ENCODE measurements at places on chromosomes 7 and 10.
A peak's percentile ranks its signal among the peaks of the same experiment; 100 is the strongest.

GRCh38 chr10:110827875-110828274 lies 43.9 kb upstream of the PDCD4 start:
- no peaks in the 10 kb centered on the region for H3K27me3 ChIP-seq
- no peak overlapping the region for H3K4me3 ChIP-seq
- no peak for DNase-seq
- no peak overlapping the region for H3K27ac ChIP-seq

DNA sequence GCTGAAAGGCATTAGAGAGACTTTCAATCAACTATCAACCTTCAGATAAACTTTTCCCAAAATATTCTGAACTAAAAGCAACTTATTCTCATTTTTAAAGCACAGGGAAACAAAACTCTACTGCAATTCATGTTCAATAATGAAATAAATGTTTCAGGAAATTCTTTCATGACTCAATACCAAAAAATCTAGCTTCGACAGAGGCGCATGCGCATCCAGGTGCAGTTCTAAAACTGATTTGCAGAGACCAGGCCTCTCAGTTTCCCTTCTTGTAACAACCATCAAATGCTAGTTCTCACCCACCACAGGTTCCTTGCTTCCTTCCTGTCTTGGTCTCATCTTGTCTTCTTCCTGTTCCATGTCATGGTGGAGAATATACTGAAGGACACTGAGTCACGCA lies 55.3 kb upstream of the NRBF2 start:
- no peak overlapping the region for H3K4me3 ChIP-seq
- DNase-seq = no peak
- no peaks in the 10 kb centered on the region for H3K27me3 ChIP-seq
- H3K4me1 ChIP-seq = no peaks in the 10 kb centered on the region
- H3K27ac ChIP-seq = no peak overlapping the region

- no peak for DNase-seq
- no peak overlapping the region for H3K4me3 ChIP-seq
- H3K36me3 ChIP-seq = no peaks in the 10 kb centered on the region
Measured at GRCh38 chr7:33831389-33832141, 73.8 kb upstream of the BMPER start.

GRCh38 chr7:42747044-42747443 lies 164.8 kb downstream of the C7orf25 start:
- no peaks in the 10 kb centered on the region for H3K4me1 ChIP-seq
- no peaks in the 10 kb centered on the region for H3K27me3 ChIP-seq
- H3K36me3 ChIP-seq = no peaks in the 10 kb centered on the region
- no peak overlapping the region for H3K27ac ChIP-seq
- peak; percentile 5 for DNase-seq

- H3K4me1 ChIP-seq = peaks cover 73% of the 10 kb centered on the region
- no peaks in the 10 kb centered on the region for H3K27me3 ChIP-seq
- peaks cover 5% of the 10 kb centered on the region for H3K36me3 ChIP-seq
- no peak overlapping the region for H3K4me3 ChIP-seq
- peak overlapping the region; percentile 46 for H3K27ac ChIP-seq
Measured at GRCh38 chr10:79127151-79127961, 58.6 kb downstream of the ZMIZ1 start.

GRCh38 chr7:87398446-87398845 lies 53.0 kb downstream of the CROT start:
- H3K27ac ChIP-seq = no peak overlapping the region
- H3K27me3 ChIP-seq = no peaks in the 10 kb centered on the region
- no peak overlapping the region for H3K4me3 ChIP-seq
- no peaks in the 10 kb centered on the region for H3K36me3 ChIP-seq
- DNase-seq = no peak

DNA sequence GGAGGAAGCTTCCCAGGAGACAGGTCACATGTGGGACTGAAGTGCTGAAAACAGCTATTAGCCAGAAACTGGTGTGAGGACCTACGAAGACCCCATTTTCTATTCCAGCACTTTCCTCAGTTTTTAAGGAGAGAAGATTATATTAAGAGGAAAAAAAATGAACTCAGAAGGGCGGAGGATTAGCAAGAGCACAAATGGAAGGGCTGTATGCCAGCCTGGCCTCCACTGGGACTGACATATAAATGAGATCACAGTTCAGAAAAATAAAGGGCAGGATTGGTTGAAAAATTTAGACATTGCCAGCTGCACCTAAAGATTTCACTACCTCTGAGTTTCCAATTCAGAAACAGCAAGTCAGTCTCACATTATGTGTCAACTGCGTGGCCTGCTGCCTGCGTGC lies 53.0 kb downstream of the GSDME start:
- no peak for DNase-seq
- H3K36me3 ChIP-seq = peaks cover 3% of the 10 kb centered on the region
- no peak overlapping the region for H3K4me3 ChIP-seq
- H3K4me1 ChIP-seq = peaks cover 12% of the 10 kb centered on the region

GRCh38 chr7:22386206-22386858 lies 29.4 kb upstream of the RAPGEF5 start:
- no peak overlapping the region for H3K4me3 ChIP-seq
- H3K36me3 ChIP-seq = no peaks in the 10 kb centered on the region
- H3K27me3 ChIP-seq = no peaks in the 10 kb centered on the region
- no peak for DNase-seq

DNA sequence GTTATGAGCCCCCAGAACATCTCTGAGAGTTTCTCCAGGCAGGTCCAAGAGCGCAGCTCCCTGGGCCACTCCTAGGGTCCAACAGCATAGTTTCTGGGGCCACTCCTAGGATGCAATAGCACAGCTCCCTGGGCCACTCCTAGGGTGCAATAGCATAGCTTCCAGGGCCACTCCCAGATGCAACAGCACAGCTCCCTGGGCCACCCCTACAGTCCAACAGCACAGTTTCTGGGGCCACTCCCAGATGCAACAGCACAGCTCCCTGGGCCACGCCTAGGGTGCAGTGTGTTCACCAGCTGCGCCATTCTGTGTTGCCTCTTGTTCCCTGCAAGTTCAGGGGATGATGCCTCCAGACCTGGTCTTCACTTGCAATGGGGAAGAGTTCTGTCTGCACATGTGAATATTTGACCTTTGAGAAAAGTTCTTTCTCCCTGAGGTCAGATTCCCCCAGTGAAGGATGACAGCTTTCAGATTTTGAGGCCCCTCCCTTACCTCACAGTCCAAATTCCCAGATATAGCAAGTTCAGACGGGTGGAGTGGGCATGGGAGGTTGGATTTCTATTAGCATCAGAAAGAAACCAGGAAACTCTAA lies 43.0 kb upstream of the LEP start:
- no peak for DNase-seq
- peaks cover 32% of the 10 kb centered on the region for H3K27me3 ChIP-seq
- no peak overlapping the region for H3K4me3 ChIP-seq
- H3K36me3 ChIP-seq = no peaks in the 10 kb centered on the region
- H3K27ac ChIP-seq = no peak overlapping the region

- H3K27ac ChIP-seq = no peak overlapping the region
- H3K36me3 ChIP-seq = no peaks in the 10 kb centered on the region
- H3K4me3 ChIP-seq = no peak overlapping the region
- no peaks in the 10 kb centered on the region for H3K27me3 ChIP-seq
Measured at GRCh38 chr10:51291961-51292360, 217.7 kb downstream of the PRKG1 start.

DNA sequence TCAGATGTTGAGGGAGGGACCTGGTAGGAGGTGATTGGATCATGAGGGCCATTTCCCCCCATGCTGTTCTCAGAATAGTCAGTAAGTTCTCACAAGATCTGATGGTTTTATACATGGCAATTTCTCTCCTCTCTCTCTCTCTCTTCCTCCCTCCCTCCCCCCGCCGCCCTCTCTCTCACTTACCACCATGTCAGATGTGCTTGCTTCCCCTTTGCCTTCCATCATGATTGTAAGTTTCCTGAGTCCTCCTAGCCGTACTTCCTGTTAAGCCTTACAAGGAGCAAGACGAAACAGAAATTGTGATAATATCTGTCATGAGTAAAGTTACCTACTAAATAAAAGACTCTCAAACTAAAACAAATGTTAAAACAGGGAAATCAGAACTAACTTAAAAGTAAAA lies 19.9 kb upstream of the GPR141 start:
- DNase-seq = peak; percentile 79
- H3K4me3 ChIP-seq = no peak overlapping the region
- no peaks in the 10 kb centered on the region for H3K4me1 ChIP-seq
- H3K27me3 ChIP-seq = no peaks in the 10 kb centered on the region
- H3K27ac ChIP-seq = no peak overlapping the region

DNA sequence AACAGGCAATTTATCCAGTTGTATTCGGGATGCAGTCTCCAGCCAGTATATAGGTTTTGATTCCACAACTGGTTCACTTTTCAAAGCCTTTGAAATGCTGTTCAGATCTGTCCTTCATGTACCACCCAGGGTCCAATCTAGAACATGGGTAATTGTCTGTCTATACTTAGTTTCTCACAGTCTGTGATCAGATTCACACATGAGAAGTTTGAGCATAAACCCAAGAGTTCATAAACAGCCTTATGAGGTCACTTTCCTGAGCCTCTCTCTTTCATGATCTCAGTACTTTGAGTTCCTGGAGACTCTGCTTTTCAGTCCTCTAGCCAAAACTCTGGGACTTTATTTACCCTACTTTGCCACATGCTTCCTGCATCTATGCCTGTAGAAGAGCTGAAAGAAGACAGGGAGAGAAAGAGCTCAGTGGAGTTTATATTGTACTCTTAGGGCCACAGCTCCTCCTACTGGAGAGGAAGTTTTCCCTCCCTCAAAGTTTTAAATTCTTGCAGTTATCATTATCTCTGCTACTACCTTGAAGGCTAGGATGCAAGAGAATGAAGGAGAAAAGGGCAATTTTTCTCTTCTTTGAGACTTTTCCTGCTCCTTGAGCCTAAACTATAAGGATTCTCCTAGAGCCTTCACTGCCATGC lies 172.0 kb downstream of the ZEB1 start:
- H3K4me1 ChIP-seq = no peaks in the 10 kb centered on the region
- peaks cover 39% of the 10 kb centered on the region for H3K36me3 ChIP-seq
- DNase-seq = no peak

- H3K27ac ChIP-seq = no peak overlapping the region
- H3K4me3 ChIP-seq = no peak overlapping the region
Measured at GRCh38 chr7:102119213-102119651, 167.4 kb upstream of the SH2B2 start.

DNA sequence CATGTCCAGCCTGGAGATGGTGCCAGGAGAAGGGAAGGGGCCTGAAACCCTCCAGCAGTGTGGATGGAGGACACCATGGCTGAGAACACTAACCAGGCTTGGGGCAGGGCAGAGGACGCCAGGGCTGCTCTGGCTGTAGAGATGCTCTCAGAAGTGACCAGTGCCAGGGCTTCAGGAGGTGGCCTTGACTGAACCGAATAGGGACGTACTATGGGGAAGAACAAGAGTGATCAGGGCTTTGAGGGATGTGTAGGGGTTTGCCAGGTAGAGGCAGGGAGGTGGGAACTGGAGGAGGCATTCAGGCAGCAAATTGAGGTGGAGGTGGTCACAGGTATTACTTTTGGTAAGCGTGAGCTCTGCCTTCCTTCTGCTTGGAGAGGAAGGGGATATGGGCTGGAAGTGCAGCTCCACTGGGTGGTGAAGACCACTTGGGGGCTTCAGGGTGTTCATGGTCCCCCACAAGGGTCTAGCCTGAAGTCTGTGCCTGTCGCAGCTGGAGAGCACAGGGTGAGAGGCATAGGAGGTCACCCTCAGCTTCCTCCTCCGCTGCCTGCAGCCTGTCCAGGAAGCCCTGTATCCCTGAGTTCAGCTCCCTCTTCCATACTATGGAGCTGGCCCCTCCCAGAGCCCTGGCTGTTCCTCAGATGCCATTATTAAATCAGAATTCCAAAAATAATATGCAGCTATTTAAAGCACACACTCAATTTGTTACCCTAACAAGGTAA lies 27.8 kb downstream of the ADCY1 start:
- no peak overlapping the region for H3K4me3 ChIP-seq
- no peaks in the 10 kb centered on the region for H3K36me3 ChIP-seq
- H3K4me1 ChIP-seq = peaks cover under 1% of the 10 kb centered on the region
- H3K27me3 ChIP-seq = no peaks in the 10 kb centered on the region

- no peak overlapping the region for H3K27ac ChIP-seq
- peaks cover 19% of the 10 kb centered on the region for H3K4me1 ChIP-seq
- no peaks in the 10 kb centered on the region for H3K27me3 ChIP-seq
- H3K4me3 ChIP-seq = no peak overlapping the region
Measured at GRCh38 chr10:79058899-79059841, 9.6 kb upstream of the ZMIZ1 start.

- no peak for DNase-seq
- H3K27ac ChIP-seq = no peak overlapping the region
- no peaks in the 10 kb centered on the region for H3K36me3 ChIP-seq
- H3K27me3 ChIP-seq = no peaks in the 10 kb centered on the region
- no peak overlapping the region for H3K4me3 ChIP-seq
Measured at GRCh38 chr7:101575168-101575567, 53.9 kb downstream of the MYL10 start.

GRCh38 chr10:88131511-88132139 lies 268.2 kb downstream of the PTEN start:
- no peak overlapping the region for H3K27ac ChIP-seq
- DNase-seq = no peak
- H3K27me3 ChIP-seq = no peaks in the 10 kb centered on the region
- no peak overlapping the region for H3K4me3 ChIP-seq

DNA sequence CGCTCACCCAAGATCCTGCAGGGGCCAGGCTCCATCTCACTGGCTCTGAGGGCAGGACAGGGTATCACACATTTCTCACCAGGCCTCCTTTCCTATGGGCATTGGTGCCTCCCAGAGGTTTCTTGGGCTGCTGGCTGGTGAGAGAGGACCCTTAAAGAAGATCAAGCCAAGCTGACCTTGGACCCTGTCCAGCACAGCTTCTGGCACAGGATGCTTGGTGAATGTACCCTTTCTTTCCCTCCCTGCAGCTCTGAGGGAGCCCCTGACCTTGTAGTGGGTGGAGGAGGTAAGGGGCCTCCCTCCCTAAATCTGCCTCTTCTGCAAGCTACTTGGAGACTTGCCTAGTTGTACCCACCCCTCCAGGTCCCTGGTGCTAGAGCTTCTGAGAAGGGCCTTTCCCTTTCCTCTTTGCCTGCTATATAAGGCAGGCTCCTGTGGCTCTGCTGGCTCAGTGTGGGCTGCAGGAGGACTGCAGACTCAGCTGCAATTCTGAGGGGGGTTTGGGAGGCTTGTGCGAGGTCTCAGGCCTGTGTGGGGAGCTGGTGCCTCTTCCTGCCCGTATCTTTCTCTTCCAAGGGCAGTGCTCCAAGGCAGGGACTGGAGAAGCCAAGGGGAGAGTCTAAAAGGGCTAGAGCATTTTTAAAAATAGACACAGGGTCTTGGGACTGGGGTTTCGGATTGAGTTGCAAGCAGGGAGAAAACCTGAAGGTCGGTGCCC lies 11.7 kb upstream of the TRIM8 start:
- peak overlapping the region; percentile 78 for H3K27ac ChIP-seq
- peaks cover 84% of the 10 kb centered on the region for H3K4me1 ChIP-seq
- no peaks in the 10 kb centered on the region for H3K27me3 ChIP-seq
- peak; percentile 62 for DNase-seq

GRCh38 chr7:101302641-101303101 lies 18.9 kb downstream of the IFT22 start:
- no peak for DNase-seq
- no peaks in the 10 kb centered on the region for H3K36me3 ChIP-seq
- H3K4me1 ChIP-seq = no peaks in the 10 kb centered on the region
- H3K27ac ChIP-seq = no peak overlapping the region
- peaks cover 92% of the 10 kb centered on the region for H3K27me3 ChIP-seq

All from common myeloid progenitor, CD34-positive (primary cell).